ENCODE measurements at places on chromosomes 12 and 14.
A peak's percentile ranks its signal among the peaks of the same experiment; 100 is the strongest.

DNA sequence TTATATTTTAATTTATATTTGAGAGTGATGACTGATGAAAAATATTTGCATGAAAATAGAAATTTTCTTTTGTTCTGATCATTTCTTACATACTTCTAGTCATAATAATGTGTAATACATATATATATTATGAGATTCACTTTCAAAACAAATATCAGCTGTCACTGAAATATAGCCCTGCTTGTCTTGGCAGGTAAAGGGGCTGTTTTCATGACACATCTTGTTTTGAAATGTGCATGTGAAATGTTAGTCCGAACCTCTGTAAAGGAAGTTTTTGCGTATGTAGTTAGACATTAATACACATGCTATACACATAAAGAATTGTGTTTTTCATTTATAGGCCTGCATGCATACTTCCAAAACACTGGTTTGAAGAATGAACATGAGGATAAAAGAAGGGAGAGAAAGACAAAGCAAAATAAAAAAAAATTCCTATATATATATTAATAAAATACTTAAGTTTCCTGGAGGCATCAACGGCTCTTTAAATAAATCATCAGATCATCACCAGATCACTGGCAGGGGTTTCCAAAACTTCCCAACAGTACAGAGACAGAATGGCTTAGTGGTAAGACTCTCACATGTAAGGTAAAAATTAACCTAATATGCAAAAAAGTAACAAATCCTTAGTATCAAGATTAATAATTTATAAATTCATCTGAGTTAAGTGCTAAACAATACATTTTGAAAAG, 60.1 kb downstream of the SEL1L start:
- no peak for DNase-seq

- no peak for DNase-seq
Observed at GRCh38 chr14:91935586-91935985, 11.9 kb downstream of the FBLN5 start.

DNA sequence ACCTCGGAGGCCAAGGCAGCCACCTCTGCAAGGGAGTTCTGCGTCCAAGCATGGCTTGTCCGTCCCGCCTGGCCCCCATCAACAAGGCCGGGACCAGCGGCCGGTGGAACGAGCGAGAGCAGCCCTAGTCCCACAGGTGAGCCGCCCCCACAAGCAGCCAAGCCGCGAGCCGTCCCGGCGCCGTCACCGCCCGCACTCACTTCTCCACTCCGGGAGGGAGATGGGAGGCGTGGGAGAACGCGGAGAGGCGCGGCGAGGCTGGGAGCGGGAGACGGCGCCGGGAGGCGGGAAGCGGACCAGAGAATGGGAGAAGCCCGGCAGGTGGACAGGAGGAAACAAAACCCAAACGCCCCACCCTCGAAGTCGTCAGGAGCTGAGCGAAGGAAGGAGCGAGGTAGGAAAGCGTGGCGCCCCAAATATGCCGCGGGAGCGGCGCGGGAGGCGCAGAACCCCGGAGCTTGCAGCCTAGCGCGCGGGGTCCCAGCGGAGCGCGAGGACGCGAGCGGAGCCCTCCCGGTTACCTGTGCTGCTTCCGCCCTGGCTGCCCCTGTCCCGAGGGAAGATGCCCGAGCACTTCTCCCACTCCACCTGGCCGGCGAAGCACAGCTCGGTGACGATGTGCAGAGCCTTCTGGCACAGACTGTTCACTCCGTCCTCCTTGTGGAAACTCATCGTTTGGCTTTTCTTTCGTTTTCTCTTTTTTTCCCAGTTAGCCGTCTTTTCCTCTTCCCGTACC, 600 bp downstream of the SYT10 start:
- DNase-seq, result no peak

- peak; percentile 63 for DNase-seq
Observed at GRCh38 chr14:32004300-32004699, 72.8 kb upstream of the ARHGAP5 start.

DNA sequence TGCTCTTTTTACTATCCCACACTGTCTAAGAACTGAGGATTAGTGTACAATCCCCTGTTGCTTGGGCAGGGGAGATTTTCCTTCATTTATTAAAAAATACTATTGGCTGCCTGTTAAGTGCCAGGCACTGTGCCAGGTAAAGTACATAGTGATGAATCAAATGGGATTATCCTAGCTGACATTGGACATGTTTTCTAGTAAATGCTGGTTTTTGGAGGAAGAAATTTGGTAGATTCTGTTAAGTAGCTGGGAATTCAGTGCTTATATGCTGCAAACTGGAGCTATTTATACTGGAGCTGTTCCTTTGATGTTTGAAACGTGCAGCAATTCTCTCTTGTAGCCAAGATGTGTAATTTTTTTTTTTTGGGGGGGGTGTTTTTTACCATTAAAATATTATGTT, 299.6 kb downstream of the EMP1 start:
- no peak for DNase-seq

DNA sequence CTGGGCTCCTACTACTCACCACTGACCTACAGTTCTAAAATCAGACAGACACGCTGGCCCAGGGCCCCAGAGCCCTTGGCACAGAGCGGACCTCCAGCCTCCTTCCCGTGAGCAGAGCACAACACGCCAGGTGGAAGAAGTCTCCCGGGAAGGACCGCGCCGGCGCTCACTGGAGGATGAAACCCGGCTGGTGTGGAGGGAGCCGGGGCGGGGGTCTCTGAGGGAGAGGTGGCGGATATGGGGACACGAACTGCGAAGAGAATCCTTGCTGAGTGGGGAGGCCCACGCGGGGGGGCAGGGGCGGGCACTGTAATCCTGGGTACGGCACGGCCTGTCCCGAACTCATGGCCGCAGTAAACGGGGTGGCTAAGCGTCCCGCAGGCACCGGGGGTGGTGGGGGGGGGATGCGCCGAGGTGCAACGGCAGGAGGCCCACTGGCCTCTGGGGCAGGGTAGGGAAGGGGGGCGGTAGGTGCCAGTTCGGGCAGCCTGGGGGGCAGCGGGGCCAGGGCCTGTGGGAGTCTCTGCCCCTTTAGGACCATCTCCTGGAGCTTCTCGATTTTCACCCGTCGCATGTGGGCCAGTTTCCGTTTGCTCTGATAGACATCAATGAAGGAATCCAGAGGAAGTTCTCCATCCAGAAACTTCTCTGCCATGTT, 28.8 kb downstream of the VPS37B start:
- no peak for DNase-seq

DNA sequence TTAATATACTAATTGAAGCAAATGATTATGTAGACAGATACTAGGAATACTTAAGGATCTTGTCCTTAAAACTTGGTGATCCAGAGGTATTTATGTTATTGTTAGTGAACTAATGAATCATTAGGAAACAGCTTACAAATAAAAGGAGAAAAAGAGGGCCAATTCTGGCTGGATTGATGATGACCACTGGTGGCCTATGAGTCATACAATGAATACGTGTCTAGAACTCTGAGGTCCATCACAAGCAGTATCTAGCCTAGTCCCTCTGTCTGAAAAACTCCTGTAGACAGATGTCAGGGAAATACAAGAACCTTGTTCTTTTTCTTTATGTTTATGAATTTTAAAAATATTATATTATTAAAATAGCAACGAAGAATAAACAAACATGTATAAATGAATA, 51.7 kb upstream of the RTL1 start:
- no peak for DNase-seq

All from HT-29 (cell line).